ENCODE measurements at places on chromosomes 4 and X.

- peak; percentile 72 for DNase-seq
Observed at GRCh38 chrX:8607326-8607725, 124.6 kb downstream of the ANOS1 start.

- no peak for DNase-seq
Observed at GRCh38 chrX:48713847-48714246, 17.3 kb downstream of the SUV39H1 start.

- peak; percentile 95 for DNase-seq
Observed at GRCh38 chr4:24924309-24924781, 11.5 kb upstream of the CCDC149 start.

- DNase-seq: no peak
Observed at GRCh38 chrX:150879855-150880807, 18.3 kb downstream of the CD99L2 start.

- DNase-seq: no peak
Observed at GRCh38 chrX:8927701-8928100, 106.2 kb downstream of the FAM9B start.

DNA sequence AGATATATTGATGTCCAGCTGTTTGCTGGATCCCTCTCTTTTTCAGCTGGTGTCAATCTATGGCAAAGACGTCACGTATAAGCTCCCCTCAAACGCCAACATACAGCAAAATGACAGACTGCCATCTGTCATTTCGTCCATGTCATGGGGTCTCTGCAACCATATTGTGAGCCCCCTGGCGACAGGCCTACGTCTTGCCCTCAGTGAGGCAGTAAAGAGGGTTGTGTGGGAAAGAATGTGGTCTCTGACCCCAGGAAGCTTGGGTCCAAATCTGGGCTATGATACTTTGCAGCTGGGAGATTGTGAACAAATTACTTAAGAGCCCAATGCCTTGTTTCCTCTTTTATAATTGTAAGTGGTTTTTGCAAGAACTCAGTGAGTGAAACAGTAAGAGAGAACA lies 7.4 kb downstream of the SUPT20HL2 start:
- DNase-seq: no peak

DNA sequence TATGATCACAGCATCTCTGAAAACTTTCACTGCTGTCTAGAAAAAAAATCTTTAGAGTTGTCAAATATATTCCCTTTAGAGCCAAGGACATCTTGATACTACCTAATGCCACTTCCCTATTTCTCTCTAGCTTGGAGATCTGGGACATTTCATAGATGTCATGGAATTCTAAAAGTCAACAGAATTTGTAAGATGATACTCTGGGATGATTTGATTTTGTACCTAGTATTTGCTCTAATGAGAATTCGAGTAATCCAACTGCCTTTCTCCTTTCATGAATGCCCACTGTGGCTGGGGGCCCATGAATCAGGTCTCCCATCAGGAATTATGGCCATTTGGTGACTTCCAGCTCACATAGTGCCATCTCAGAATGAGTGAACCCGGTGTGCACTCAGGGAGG lies 73.2 kb downstream of the NHS start:
- no peak for DNase-seq

DNA sequence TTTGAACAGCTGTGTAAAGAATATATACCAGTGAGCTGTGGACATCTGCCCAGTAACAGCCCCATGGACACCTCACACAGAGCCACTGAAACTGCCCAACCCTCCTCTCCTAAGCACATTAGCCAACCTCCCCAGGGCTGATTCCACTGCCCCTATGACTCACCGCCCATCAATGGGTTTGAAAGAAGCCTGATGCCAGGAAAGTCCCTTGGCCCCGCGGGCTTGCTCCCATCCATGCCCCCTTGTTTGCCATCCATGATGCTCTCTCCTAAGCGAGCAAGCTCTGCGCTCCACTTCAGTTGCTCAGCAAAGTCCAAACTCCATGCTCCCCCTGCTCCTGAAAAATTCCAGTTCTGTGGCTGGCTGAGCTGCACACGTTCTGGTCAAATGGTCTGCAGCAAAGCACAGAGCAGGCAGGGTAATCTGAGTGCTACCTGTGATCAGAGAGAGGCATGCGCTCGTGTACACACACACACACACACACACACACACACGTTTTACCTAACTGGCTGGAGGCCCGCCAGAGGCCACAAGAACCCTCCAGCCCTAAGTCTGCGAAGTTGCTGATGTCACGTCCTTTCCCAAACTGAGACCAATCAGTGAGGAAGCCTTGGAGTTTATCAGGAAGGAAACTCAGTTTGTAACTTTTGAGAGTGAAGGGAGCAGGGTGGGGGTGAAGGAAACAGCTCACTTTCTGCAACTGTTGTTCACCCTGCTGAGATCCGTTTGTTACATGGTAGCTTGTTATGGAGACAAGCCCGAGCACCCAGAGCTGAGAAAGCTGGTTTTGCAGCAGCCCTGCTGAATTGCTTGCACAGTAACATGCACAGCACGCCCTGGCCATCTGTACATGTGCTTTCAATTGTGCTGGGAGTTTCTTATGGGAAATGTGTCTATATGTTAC lies at the start of gene ASB9:
ASB9 (minus strand) TSS at position 466 of the 904 bp plus-strand sequence; CDS start at position 257, 209 bp downstream.
- peak; percentile 64 for DNase-seq

All from cardiac fibroblast (primary cell).